ENCODE measurements at places on chromosomes 2 and 18. TPM values are rescaled to one million over a fixed set of nuclear protein-coding genes. Genes with fewer than 3 reads are reported as not detected.

TMEM182 gene
- total RNA-seq = 2.0 TPM

IFIH1 gene
- 31.1 TPM for total RNA-seq

ANKRD62 gene
- not detected for total RNA-seq

- no peak for DNase-seq
Measured at GRCh38 chr2:72098935-72099334, 48.7 kb downstream of the CYP26B1 start.
